ENCODE measurements at places on chromosomes 2 and 18.

DNA sequence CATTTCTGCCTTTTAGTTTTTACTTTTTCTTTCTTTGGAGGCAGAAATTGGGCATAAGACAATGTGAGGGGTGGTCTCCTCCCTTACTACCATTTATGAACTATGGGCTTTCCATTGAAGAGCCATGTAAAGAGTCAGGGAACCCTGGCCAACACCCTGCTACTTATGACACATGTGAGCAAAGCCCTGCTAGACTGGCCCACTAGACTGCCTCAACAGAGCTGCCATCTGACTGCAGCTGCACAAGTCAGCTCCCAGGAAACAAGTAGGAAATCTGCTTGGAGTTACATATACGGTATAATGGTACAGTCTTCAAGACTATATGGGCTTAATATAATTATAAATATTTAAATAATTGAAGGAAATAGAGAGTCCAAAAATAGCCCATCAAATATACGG lies 816.8 kb downstream of the TRIB2 start:
- no peak for DNase-seq

GRCh38 chr2:1730015-1730927 lies 14.0 kb downstream of the PXDN start:
- peak; percentile 14 for DNase-seq

- DNase-seq = no peak
Observed at GRCh38 chr2:198698230-198698629, 759.5 kb downstream of the SATB2 start.

GRCh38 chr2:41475959-41476358 lies 571.9 kb upstream of the PKDCC start:
- no peak for DNase-seq

DNA sequence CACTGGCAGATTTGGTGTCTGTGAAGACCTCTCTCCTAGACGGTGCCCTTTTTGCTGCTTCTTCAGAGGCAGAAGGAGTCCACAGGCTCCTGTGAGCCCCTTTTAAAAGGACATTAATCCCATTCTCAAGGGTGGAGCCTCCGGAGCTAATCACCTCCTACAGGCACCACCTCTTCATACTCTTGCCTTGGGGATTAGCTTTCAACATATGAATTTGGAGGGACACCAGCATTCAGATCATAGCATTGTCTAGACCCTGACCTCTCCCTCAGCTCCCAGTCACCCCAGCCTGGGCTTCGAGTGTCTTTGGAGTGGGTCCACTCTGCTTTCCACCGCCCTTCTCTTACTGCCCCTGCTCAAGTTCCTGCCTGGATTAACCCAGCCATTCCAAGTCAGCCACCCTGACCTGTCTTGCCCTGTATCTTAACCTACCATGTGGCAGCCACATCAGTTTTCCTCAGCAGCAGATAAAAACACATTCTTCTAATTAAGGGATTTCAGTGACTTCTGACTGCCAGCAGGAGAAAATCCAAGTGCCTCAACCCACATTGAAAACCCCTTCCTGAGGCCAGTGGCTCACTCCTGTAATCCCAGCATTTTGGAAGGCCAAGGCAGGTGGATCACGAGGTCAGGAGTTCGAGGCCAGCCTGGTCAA lies 6.1 kb upstream of the NCL start:
- no peak for DNase-seq

- no peak for DNase-seq
Observed at GRCh38 chr18:74216661-74217110, 68.4 kb downstream of the TIMM21 start.

Measured in activated T-cell treated with anti-CD3 and anti-CD28 coated beads, Interleukin-2, amount 50 U/mL, for 24 hours (primary cell).